ENCODE measurements at places on chromosomes 16 and 17.

GRCh38 chr16:70660672-70661350 lies 14.5 kb downstream of the IL34 start:
- no peak for DNase-seq

GRCh38 chr17:50904518-50905459 lies 38.6 kb upstream of the TOB1 start:
- DNase-seq = peak; percentile 64

DNA sequence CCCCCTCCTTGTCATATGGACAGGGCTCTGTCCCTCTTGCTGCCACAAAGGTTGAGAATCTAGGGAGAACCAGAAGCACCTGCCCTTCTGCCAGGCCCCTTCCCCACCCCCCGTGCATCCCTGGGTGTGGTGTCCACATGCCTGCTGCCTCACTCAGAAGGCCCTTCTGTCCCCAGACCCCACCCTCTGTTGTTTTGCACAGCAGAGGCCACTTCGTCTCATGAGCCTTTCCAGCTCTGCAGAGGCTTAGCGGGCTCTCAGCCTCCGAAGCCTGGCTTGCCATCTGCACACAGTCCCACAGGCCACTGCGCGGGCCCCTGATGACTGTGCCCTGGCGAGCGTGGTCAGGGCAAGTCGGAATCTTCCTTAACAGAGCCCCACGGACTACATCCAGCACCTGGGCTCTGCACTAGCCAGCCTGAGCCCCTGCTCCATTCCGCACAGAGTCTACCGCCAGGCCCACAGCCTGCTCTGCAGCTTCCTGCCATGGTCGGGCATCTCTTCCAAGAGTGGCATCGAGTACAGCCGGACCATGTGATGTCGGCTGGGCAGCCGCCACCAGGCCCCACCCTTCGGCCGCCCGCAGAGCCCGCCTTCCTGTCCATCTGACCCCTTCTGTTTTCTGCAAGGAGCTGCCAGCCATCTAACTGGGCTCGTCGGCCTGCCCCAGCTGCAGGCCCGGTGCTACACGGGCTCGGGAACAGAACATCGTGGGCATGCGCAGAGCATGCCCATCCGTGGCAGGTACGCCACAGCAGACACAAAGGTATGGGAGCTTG lies 10.8 kb downstream of the C16orf90 start:
- DNase-seq = no peak

- DNase-seq = no peak
These were observed 9.3 kb downstream of the BPTF start for GRCh38 chr17:67834634-67835033.

DNA sequence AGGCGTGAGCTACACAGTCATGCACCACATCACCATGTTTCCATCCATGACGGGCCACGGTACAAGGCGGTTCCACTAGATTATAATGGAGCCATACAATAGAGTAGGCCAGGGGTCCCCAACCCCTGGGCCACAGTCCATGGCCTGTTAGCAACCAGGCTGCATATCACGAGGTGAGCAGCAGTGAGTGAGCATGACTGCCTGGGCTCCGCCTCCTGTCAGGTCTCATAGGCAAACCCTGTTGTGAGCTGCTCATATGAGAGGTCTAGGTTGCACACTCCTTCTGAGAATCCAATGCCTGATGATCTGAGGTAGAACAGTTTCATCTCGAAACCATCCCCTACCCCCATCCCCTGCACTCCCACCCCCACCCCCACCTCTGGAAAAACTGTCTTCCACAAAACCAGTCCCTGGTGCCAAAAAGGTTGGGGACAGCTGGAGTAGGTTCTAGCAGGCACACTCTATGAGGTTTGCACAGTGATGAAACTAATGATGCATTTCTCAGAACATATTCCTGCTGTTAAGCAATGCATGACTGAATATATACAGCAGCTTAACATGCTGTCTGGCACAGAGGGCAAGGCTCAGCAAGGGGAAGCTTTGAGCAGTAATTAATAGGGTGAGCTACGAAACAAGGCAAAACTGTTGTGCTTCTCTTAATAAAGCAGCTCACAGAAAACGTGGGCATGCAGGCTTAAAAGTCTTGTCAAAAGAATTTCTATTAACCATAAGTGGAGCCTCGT lies 108.0 kb downstream of the VPS53 start:
- no peak for DNase-seq

DNA sequence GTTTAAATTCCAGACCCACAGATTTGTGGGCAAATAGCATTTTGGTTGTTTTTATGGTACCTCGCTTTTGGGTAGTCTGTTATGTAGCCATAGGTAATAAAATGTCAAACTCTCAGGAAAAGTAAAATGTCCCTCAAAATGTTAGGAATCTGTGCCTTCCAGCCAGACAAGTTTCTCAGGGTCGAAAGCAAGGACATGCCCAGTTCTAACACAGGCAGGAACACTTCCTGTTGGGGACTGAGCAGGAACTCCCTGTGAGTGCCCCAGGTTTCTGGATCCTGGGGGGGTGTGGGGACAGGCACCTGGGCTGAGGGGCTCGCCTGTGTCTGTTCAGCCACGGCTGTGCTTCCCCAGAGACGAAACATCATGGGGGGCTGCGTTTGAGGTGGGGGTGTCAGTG lies 62.3 kb downstream of the GNA13 start:
- DNase-seq = no peak

DNA sequence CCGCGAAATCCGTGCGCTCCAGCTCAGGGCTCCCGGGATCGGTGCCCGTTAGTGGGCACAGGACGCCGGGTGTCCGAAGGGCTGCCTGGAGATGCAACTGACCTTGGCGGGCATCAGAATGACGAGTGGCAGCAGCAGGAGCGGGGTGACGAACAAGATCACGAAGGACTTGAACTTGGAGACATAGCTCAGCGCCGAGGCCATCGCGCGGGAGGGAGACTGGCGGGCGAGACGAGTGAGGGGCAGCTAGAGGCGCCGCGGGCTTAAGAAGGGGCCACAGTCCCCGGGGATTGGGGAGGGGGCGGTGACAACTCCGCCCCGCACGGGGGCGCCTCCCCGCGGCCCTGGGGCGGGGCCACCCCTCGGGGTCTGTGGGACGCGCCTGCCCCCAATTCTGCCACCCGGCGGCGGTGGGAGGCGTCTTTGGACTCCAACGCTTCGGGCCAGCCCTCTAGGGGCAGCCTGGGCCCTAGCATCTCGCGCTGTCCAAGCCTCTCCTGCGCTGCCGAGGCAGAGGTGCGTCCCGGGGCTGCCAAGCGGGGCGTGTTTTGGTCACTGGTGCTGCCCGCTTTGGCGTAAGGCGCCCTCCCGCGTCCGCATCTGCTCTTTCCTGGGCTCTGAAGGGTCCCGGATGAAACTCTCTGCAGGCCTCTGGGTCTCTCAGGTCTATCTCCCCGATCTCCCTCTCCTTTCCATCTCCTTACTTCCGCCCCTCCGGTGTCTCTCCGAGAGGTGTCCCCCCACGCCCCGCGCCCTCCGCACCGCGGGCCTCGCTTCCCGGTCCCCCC lies at the start of gene SLC13A5:
SLC13A5 (minus strand) TSS at position 240 of the 788 bp plus-strand sequence; CDS start at position 204, 36 bp downstream.
- DNase-seq = peak; percentile 11

- DNase-seq = no peak
These were observed 1.4 kb downstream of the HES7 start for GRCh38 chr17:8122422-8122923.

DNA sequence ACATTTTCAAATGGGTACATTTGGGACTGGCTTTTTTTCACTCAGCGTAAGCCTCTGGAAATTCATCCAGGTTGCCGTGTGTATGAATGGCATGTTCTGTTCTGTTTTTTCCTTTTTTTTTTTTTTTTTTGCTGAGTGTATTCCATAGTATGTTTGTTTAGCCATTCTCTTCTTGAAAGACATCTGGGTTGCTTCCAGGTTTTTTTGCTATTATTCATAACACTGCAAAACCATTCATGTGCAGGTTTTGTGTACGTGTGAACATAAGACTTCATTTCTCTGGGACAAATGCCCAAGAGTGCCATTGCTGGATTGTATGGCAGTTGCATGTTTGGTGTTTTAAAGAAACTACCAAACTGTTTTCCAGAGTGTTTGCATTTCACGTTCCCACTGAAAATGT lies 335.9 kb upstream of the TNRC6C start:
- no peak for DNase-seq

DNA sequence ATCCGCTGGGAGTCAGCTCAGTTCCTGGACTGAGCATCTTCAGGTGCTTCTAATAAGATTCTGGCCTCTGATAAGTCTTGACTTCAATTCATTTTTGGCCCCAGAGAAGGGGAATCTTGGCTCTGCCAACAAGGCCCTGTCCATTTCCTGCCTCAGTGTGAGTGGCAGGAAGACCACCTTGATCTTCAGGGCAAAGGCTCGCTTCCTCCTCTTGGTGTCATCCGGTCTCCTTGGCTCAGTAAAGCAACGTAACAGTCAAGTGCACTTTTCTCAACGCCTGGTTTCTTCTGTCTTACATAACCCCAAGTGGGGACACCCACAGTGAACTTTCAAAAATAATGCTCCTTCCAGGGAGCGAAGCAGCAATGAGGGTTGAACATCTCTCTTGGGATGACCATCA lies 169.8 kb downstream of the PRKCB start:
- DNase-seq = no peak

- no peak for DNase-seq
These were observed 106.9 kb downstream of the NCOR1 start for GRCh38 chr17:16108386-16108785.

GRCh38 chr17:48553826-48554225 lies 8.9 kb upstream of the HOXB2 start:
- DNase-seq = no peak

- no peak for DNase-seq
These were observed 59.4 kb downstream of the USP32 start for GRCh38 chr17:60332574-60332973.

- DNase-seq = no peak
These were observed 601 bp downstream of the JMJD8 start for GRCh38 chr16:683396-684070.

DNA sequence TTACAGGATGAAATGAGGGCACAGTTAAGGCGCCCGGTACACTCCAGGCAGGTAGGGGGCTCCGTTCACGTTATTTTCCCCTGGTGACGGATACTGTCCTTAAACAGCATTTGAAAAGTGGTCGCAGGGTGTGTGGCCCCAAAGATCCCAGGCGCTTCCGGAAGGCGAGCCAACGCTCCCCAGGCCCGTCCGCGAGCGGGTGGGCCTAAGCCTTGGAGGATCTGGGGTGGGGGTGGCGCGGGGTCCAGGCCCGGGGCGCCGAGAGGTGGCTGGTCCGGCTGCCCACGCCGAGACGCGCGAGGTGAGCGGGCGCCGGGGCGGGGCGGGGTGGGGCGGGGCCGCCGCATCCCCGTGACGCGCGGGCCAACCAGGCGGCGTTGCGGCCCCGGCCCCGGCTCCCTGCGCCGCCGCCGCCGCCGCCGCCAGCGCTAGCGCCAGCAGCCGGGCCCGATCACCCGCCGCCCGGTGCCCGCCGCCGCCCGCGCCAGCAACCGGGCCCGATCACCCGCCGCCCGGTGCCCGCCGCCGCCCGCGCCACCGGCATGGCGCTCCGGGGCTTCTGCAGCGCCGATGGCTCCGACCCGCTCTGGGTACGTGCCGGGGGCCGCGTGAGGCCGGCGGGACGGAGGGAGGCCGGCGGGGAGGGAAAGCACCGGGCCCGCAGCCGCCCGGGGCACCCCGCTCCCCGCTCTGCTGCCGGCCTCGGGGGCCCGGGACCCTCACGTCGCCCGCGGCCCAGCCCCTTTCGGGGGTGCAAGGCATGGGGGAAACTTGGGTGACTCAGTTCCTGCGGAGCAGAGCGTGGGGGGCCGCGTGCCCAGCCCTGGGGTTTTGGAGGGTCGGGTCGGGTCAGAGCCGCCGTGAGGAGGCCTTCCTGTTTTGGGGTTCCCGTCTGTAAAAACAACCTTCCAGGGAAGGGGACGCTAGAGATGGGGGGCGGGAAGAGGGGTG lies at the start of gene ABCC1:
ABCC1 (plus strand) TSS at position 407 of the 951 bp plus-strand sequence; CDS start at position 543, 136 bp downstream.
- no peak for DNase-seq

DNA sequence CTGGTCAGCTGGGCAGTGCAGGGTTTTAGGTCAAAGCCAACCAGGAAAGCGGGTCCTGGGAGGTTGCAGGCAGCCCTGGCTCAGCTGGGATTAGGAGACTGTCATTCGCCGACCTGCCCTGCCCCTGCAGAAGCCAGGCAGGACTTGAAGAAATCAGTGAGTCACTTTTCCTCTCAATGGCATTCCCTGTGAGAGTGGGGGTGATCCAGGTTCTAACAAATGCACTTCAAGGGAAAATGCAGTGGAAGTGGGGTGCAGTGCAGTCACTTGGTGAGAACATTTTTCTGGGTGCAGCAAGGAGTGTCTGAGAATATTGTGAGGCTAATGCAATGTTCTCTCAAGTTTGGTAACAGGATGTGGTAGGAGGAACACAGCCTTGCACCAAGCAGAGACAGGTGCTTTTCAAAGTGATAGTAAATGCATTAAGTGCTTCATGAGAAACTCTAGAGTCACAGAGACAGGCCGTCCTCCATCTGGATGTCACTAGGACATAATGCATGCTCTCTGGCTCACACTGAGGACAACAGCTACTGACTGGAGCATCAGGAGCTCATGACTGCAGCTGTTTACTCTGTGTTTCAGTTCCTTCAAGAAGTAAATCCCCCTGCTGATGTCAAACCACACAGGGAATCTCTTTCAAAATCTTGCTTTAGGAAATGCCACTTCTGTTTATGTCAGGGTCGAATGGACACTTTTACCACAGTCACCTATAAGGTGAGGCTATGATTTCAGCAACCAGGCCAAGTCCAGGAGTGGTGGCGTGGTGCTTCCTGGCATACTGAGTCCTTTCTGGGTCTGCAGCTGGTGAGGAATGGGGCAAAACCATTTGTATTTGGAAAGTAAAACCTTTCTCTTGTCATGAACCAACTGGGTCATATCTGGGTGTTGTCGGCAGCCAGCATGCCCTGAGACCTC lies 16.7 kb downstream of the CDK5R1 start:
- DNase-seq = no peak

GRCh38 chr17:7384489-7385081 lies 3.7 kb downstream of the TNK1 start:
- no peak for DNase-seq

DNA sequence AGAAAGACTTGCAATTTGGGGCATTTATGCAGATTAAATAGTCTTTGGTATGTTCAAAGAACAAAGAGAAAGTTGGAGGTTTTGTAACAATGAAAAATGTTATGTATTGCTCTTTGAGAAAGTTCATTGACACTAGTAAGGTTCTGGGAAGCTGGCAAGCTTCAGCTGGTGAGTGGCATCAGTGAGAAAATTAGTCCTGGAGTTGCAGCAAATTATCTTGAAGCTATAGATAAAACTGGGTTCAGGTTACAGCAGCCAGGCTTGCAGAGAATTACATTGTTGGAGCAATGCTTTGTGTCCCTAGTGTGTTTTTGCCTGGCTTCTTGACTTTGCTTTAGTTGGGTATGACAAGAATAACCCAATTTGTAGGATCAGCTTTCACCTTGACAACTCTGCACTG lies 221.2 kb downstream of the CDH13 start:
- no peak for DNase-seq

DNA sequence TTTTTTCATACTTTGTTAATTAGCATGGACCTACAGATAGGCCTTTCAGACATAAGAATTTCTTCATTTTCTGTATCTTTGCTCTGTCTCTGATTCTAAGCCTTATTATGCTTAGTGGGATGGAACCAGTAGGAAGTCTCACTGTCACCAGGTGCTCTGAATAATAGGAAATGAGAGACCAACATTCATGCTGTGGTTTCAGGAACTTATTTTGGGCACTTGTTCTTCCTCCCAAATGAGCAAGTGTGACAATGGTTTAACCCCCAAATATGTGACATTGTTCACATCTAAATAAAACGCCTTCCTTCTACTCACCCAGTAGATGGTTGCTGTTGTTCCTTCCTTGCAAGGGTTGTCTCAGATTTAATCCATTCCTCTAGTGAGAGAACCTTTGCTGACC lies 100.2 kb downstream of the SYCE1L start:
- no peak for DNase-seq
